ENCODE measurements at places on chromosomes 2 and 18.

DNA sequence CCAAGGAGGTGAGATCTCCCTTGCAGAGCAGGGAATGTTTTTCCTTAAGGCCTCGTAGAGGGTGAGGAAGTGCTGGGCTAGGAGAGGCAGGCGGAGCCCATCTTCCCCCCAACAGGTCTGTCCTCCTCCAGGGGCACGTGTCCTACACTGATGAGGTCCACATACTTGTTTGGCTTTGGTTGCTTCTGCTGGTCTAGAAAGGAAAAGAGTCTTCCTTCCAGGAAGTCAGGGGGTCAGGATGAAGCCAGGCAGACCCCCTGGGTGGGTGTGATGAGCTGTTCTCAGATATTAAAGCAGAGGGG is 6.0 kb downstream of the SH3BP4 start:
- DNase-seq, result no peak

GRCh38 chr2:28594000-28594331 is 98.1 kb downstream of the PLB1 start:
- DNase-seq, result no peak

DNA sequence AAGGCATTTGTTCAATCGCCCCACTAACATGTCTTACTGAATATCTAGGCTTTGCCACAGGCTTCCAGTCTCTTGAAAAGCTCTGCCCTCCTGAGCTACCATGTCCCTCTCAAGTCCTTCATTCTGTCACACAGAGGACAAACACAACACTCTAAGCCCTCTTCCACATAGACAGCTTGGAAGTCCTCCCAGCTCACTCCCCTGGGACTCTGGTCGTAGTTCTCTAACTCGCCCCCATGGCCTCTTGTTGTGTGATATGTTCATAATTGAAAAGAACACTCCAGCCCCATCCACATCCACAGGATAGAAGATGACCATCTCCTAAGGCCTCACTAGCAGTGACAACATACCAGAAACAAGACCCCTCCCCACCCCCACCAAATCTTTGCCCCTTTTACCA is 37.9 kb downstream of the BUB1 start:
- DNase-seq, result no peak

DNA sequence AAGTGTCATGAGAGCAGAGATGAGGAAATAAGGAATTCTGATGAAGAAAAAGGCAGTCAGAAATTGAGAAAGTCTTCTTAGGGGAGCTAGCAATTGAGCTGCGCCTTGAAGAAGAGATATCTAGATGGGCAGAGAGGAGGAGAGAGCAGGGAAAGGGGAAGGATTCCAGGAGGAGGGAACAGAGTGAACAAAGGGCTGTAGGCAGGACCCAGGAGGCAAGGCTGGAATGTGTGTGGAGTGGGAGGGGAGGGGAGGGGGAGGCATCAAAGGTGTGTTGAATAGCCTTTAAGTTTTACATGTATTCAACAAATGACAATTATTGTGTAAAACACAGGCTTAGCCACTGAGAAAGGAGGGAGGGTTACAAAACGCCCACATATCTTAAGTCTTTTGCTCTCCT is 164.5 kb downstream of the TDRD15 start:
- DNase-seq, result no peak
